Body of pancreas (tissue), 4 donors: ENCODE measurements at places on chromosomes 11 and 22. TPM values are rescaled to one million over a fixed set of nuclear protein-coding genes. Genes with fewer than 3 reads are reported as not detected.

CLTCL1 gene
- 2.3 TPM for total RNA-seq

B4GALNT4 gene
- not detected for total RNA-seq

ARHGAP8 gene
- total RNA-seq, result 12.2 TPM

PRRG4 gene
- total RNA-seq, result 2.3 TPM

NXPE1 gene
- total RNA-seq, result not detected

XKR3 gene
- not detected for total RNA-seq

PATE2 gene
- not detected for total RNA-seq

TSSK2 gene
- total RNA-seq, result 0.33 TPM

C11orf52 gene
- 4.6 TPM for total RNA-seq

PLAAT4 gene
- 14.5 TPM for total RNA-seq

RNF169 gene
- 15.0 TPM for total RNA-seq

SLC5A4 gene
- 0.33 TPM for total RNA-seq

MRPL23 gene
- 83.4 TPM for total RNA-seq

PDE2A gene
- 7.0 TPM for total RNA-seq

PES1 gene
- 50.1 TPM for total RNA-seq

OR6T1 gene
- not detected for total RNA-seq

OR51A2 gene
- total RNA-seq, result not detected

NRXN2 gene
- 4.9 TPM for total RNA-seq

APOL5 gene
- not detected for total RNA-seq

CALCA gene
- not detected for total RNA-seq

IRAG1 gene
- total RNA-seq, result 1.6 TPM

SLCO2B1 gene
- total RNA-seq, result 33.7 TPM

CD3E gene
- total RNA-seq, result 0.99 TPM

OR8B8 gene
- total RNA-seq, result not detected

NEFH gene
- 0.33 TPM for total RNA-seq

TSGA10IP gene
- total RNA-seq, result not detected

LIF gene
- total RNA-seq, result 1.3 TPM

IGSF9B gene
- total RNA-seq, result 3.3 TPM

DNHD1 gene
- 19.1 TPM for total RNA-seq

OR52H1 gene
- total RNA-seq, result 0.78 TPM
